Right cardiac atrium (tissue), 5 donors: ENCODE measurements at places on chromosomes 16 and 17. TPM values are rescaled to one million over a fixed set of nuclear protein-coding genes. Genes with fewer than 3 reads are reported as not detected.

The ITGAL gene
- 0.61 TPM for polyA plus RNA-seq

The TMEM88 gene
- polyA plus RNA-seq: 74.5 TPM

The KRTAP17-1 gene
- not detected for polyA plus RNA-seq

DNA sequence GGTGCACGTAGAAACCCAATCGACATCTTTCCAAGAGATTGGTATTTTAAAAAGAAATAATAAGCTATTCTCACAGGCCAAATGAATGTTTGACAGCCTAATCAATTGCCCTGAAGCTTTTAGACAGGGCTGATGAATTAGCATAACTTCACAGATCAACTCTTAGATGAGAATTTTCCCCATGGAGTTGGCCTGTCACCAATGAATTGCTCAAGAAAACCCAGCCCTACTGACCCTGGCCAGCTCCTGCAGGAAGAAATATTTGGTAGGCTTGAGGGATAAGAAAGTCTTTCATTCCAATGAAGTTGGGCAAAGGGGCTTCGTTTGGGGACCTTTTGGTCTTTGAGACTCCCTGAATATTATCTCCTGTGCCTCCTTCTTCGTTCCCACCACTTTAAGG is 23.4 kb upstream of the SEC14L1 start:
- no peak for DNase-seq

GRCh38 chr17:44361292-44362260 is 2.1 kb downstream of the FAM171A2 start:
- DNase-seq: no peak
